ENCODE measurements at places on chromosomes 2 and 18.

- no peak for DNase-seq
Measured at GRCh38 chr2:113679457-113679856, 52.4 kb downstream of the RABL2A start.

- DNase-seq: no peak
Measured at GRCh38 chr2:35503738-35504199, 851.8 kb upstream of the CRIM1 start.

DNA sequence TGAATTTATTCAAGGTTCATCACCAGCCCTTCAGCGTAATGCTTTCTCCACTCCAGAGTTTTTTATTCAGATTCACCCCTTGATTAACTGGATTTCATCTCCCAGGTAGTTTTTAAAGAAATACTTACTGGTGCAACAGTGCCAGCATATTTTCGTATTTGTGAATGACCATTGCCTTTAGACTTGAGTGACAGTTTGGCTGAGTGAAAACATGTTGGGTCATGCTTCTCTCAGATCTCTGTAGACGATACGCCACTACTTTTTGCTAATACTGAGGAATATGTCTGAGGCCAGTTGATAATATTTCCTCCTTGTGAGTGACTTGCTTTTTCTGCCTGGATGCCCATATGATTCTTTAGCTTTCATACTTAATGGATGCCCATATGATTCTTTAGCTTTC lies 51.5 kb downstream of the CYP26B1 start:
- no peak for DNase-seq

DNA sequence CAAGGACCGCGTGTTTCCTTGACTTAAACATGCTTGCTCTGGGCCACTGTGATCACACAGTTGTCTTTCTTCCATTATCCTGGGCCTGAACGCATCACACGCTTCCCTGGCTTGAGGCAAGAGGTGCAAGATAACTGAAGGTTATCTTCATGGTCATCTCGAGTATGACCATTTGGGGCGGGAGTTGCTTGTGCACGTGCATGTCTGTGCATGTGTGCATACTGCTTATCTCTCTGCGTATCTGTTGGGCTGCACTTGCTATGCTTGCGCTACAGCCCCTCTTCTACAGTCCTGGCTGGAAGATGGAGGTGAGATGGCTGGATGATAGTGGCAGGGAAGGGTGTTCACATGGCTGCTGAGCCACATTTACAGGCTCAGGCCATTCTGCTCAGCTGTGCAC lies 27.2 kb upstream of the EFR3B start:
- DNase-seq: no peak

DNA sequence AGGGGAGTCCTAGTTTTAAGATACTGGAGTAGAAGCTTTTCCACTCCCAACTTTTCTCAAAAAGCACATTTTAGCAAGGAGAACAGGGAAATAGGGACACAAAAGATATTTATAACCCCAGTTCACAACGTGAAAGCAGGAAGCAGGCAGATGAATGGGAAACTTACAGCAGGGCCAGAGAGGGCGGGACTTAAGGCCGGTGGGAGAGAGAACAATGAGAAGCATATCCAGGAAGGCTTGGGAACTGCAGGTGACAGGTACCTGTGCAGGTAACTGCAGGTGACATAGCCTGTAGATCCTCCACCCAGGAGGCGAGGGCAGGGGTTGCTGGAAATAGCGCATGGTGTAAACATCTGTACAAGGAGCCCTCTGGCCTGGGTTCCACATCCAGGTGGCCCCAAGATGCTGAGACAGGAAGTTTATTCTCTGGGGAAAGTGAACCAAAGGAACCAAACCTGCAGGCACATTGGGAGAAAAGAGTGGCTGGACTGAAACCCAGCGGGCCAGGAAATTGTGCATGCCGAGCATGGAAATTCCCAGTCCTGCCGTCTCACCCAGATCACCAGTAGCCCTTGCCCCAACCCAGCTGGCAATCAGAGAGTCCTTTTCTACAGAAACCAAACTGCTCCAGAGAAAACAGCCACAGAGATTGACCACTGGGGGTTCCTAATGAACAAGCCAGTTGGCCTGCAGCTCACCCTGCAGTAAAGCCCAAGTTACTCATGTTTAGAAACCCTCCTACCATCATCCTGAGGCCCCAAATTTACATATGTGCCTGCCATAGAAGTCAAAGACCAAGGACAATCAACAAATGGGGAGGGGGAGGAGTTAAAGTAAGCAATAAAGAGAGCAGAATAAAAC lies 24.3 kb upstream of the COL6A3 start:
- no peak for DNase-seq

DNA sequence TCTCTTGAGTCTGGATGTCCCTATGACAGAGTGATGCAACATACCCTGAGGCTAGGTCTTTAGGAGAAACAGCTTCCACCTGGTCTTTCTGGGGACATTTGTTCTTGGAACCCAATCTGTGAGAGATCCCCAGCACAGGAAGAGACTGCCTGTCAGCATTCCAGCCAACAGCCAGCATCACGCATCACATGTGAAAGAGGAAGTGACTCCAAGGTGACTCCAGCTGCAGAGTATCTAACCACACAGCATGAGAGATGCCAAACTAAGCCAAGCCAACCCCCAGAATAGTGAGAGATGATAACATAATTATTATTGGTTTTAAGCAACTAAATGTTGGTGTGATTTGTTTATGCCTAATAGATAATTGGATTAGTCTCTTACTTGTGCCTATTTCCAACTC lies 35.7 kb downstream of the C18orf63 start:
- DNase-seq: peak; percentile 3

GRCh38 chr2:38164881-38165280 lies 88.9 kb upstream of the CYP1B1 start:
- DNase-seq: no peak

DNA sequence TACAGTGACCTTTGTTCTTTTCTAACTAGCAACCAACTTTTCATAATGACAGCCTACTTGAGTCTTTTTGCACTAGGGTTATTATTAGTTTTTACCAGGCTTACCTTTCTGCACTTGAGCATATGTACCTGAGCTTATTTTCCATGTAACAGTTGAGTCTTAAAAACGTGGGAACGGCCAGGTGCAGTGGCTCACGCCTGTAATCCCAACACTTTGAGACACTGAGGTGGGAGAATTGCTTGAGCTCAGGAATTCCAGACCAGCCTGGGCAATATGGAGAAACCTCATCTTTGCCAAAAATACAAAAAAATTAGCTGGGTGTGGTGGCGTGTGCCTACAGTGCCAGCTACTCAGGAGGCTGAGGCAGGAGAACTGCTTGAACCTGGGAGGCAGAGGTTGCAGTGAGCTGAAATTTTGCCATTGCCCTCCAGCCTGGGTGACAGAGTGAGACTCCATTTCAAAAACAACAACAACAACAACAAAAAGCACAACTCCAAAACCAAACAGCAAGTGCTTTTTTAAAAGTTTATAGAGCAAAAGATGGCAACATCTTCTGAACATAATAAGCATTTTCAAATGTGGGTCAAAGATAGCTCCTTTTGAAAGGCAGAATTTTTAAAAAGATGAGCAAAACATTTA lies 57.1 kb upstream of the CD28 start:
- DNase-seq: no peak

DNA sequence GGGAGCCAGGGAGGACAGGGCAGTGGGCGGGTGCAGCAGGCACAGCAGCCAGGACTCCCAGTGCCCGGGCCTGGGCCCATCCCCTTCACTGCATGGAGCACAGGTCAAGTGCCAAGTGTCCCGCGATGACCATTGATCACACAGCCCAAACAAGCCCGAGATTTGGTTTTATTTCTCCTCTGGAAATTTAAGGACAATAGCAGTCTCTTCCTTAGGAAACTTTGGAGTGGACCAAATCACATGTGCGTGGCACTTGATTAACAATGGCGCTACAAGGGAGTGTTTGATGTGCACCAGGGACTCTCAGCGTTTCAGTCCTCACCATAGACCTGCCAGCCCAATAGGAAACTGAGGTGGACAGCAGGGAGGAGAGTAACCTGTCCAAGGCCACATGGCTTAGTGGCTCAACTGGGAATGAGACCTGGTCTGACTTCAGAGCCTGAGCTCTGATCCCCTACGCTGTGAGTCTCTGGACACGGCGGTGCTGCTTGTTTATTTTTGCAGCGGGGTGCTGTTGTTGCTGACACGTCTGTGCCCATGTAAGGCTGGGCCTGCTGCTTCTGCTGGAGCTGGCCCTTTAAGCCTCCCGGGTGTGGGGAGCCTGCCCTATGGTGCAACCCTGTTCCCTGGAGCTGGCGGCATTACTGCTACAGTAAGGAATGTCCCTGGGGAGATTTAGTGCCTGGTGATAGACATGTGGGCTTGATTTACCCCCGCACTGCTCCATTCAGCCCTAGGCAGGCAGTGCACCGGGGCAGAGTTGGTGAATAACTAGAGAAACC lies 194.2 kb downstream of the INHBB start:
- DNase-seq: peak; percentile 76

DNA sequence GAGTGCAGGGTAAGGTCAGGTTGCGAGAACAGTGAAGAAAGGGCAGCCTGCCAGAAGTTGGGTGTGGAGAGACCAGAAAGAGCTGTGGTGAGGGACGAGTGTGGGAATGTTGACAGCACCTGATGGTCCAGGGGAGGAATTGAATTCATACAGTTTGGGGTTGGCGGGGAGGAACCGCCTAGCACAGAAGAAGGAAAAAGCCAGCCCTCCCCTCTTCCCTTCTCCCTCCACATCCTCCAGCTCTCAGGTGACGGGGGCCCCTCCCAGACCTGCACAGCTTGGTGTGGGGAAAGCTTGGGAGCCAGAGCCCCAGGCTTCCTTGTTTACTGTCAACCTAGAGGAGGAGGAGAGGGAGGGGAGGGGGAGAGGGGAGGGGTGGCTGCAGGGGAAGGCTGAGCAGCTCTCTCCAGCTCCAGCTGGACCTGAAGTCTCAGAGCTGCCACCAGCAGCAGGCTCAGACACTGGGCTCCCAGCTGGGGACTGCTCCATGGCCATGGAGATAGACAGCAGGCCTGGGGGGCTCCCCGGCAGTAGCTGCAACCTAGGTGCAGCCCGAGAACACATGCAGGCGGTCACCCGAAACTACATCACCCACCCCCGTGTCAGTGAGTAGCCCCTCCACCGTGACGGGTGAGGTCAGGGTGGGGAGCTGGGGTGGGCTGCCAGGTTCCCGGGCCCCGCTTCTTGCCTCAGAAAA lies at the start of gene ATP6V1B1:
Gene ATP6V1B1, plus strand, starts transcription at position 433 of the 697 bp plus-strand sequence. Its CDS starts 55 bp downstream, at position 488.
- DNase-seq: no peak

DNA sequence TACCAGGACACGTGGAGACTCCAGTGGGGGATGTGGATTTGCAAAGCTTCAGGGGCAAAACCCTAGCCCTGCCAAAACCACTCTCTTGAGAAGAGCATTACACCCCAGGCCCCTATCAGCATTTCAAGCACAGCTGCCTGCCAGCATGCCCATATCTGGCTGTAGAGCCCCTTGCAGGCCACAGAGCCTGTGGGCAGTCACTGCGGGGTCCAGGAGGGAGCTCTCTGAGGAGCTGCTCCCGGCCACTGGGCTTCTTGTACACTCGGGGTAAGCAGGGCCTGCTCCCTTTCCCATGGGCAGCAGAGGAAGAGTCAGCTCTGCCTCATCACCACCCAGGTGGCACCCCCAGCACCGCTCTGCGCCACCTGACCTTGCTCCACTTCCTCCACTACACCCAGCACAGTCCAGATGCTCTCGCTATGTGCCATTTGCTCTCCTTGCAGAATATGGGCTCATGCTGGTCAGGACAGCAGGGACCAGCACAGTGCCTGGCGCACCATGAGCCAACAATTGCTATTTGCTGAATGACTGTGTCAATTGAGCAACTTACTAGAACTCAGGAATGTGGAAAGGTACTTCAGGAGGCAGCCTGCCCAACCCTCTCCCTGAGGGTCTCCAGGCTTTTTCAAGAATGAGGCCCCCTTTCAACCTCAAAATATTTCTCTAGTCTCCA lies 7.4 kb downstream of the CHST10 start:
- no peak for DNase-seq

DNA sequence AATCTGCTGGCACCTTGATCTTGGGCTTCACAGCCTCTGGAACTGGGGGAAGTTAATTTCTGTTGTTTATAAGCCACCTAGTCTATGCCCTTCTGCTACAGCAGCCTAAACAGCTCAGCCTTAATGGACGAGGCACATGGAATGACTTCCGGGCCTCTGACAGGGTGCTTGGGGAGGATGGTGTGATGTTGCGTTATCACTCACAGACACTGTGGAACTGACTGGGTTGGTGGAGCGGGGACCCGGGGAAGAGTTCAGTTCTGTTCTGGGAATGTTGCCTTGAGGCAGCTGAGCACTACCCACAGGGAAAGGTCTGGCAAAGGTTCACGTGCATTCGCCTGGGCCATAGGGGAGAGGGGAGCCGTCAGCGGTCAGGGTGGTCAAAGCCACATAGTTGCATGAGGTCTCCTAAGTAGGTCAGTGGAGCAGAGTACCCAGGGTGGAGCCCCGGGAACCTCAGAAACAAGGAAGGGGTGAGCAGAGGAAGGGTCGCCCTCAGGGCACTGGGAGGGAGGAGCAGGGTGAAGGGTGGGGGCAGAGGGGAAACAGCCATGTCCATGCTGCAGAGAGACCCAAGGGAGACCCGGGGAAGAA lies 36.2 kb downstream of the LRRFIP1 start:
- no peak for DNase-seq

DNA sequence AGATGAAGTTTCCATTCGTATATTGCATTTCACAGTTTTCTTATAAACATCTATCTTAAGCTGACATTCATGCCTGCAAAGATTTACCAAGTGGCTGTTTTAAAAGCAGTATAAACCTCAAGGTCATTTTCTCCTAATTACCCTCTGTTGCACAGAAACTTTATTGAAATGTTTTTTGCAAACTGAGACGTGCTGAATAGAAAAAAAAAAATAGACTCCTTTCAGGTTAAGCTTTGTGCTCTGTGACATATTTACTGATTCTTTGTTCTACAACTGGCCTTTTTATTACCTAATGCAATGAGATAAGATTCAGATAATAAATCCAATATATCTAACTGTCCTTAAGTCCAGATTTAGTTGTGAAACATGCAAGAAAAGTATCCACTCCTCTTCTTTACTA lies 938.7 kb downstream of the DSC3 start:
- DNase-seq: no peak

DNA sequence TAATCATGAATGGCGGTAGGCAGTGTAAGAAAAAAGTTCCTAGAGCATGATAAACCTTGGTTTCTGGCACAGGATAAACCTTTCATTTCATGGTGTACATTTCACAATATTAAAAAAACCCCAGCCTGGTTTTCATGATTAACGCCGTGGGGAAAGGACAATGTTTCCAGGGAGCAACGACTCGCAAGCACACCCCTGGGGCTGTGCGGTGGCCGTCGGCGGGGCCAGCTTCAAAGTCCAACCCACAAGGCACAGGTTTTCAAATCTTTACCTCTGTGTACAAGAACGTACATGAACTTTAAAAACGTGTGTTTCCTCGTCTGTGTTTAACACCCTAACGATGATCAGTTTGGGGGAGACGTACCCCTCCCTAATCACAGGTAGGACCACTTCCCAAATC lies 118.1 kb downstream of the NOL10 start:
- no peak for DNase-seq

DNA sequence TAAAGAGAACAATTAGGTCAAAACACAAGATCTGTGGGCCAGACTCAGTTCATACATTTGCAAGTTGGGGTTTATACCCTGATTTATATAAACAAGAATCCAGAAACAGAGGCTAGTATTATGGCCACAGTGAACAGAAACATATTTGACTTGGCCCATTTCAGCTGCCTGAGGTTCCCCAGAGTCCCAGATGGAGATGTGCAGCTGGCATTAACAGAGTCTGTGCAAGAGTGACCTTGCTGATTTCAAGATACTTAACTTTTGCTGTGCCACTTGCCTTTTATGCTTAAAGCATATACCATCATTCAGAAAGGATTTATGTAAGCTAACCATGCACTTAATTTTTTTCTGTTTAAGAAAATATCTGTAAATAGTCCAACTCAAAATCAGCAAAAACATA lies 636.3 kb downstream of the TRIB2 start:
- DNase-seq: no peak

- no peak for DNase-seq
Measured at GRCh38 chr2:177296040-177296439, 31.5 kb upstream of the NFE2L2 start.

GRCh38 chr18:2485983-2486382 lies 85.3 kb downstream of the METTL4 start:
- no peak for DNase-seq

Measured in AG04450 (cell line).